NCI-H1436 (cell line): ENCODE measurements at places on chromosomes 5 and 9.
A peak's percentile ranks its signal among the peaks of the same experiment; 100 is the strongest.

DNA sequence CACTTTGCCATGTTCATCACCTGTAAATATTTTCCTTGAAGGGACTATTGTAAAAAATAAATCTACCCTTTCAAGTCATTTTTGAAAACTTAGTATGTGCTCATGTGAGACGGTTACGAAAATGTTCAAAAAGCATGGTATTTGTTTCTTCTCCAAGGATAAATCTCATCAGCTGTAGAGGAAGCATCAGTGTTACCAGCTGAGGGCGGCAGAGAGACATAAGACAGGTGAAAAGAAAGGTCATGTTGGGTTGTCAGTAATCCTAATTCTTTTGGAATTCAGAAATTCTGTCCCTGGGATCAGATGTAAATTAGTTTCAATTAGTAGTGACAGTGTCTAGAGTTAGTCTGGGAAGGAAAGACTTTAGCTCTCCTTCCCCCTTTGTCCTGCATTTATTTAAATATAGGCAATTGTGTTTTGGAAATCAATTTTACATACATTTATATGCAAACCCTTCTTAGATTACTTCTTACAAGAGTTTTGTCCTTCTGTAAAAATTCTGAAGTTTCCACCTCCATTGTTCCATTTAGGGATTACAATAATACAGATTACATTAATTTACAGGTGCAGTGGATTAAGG is 791.9 kb upstream of the CDH6 start:
- DNase-seq, result no peak

DNA sequence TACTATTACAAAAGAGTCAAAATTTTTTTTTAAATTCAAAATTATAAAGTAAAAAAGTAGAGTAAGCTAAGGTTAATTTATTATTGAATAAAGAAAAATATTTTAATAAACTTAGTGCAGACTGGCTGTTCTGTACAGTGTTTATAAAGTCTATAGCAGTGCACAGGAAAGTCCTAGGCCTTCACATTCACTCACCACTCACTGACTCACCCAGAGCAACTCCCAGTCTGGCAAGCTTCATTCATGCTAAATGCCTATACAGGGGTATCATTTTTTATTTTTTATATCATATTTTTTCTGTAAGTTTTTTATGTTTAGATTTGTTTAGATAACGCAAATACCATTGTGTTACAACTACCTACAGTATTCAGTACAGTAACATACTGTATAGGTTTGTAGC is 700.7 kb upstream of the GRAMD2B start:
- no peak for DNase-seq

GRCh38 chr5:142183561-142183960 is 75.0 kb downstream of the NDFIP1 start:
- no peak for DNase-seq

GRCh38 chr5:108148715-108149139 is 233.2 kb downstream of the FBXL17 start:
- DNase-seq, result no peak

- peak; percentile 49 for DNase-seq
Measured at GRCh38 chr5:73135429-73136054, 15.2 kb downstream of the TMEM171 start.

- no peak for DNase-seq
Measured at GRCh38 chr5:5979377-5979760, 399.0 kb downstream of the MED10 start.

GRCh38 chr5:153618867-153619266 is 128.4 kb downstream of the GRIA1 start:
- DNase-seq, result no peak

GRCh38 chr9:129068990-129069861 is 11.7 kb upstream of the DOLPP1 start:
- no peak for DNase-seq

DNA sequence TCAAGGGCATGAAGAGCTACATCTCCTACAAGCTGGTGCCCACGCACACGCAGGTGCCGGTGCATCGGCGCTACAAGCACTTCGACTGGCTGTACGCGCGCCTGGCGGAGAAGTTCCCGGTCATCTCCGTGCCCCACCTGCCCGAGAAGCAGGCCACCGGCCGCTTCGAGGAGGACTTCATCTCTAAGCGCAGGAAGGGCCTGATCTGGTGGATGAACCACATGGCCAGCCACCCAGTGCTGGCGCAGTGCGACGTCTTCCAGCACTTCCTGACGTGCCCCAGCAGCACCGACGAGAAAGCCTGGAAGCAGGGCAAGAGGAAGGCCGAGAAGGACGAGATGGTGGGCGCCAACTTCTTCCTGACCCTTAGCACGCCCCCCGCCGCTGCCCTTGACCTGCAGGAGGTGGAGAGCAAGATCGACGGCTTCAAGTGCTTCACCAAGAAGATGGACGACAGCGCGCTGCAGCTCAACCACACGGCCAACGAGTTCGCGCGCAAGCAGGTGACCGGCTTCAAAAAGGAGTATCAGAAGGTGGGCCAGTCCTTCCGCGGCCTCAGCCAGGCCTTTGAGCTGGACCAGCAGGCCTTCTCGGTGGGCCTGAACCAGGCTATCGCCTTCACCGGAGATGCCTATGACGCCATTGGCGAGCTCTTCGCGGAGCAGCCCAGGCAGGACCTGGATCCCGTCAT is 1.4 kb downstream of the SNX18 start:
- no peak for DNase-seq

DNA sequence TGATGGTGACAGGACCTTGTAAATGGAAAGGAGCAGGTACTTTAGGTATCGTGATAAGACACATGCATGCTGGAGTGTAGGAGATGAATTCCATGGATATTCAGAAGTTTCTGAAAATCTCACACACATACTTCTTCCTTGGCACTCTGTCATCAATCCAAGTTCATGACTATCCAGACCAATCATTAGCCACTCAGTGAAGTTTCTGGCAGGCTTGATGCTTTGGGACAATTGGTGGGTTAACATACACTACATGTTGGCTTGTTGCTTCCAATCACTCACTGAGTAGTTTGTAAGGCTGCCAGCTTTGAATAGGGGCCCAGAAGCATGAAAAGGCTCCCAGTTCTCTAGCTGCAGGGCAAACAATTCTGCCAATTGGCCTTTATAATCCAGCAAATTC is 147.6 kb downstream of the CEMIP2 start:
- DNase-seq, result no peak

- DNase-seq, result no peak
Measured at GRCh38 chr5:169838688-169839087, 141.6 kb downstream of the INSYN2B start.

- no peak for DNase-seq
Measured at GRCh38 chr9:95229230-95229915, 88.1 kb downstream of the FANCC start.

DNA sequence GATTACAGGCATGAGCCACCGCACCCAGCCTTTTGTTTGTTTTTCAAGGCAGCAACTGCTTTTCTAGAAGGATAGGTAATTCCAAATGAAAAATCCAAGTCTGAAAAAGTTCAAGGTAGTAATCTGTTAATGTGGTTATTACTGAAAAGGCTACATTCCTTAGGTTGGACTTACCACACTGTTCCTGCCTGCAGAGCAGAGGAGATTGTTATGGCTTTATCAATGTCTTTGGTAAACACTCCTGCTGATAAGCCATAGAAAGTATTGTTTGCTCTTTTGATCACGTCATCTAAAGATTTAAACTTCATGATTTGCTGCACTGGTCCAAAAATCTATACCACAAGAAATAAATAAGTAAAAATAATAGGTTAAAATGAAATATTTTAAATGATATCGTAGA is 43.4 kb downstream of the ALDH1A1 start:
- DNase-seq, result no peak

- no peak for DNase-seq
Measured at GRCh38 chr5:60487885-60488442, 212.0 kb downstream of the DEPDC1B start.

- DNase-seq, result no peak
Measured at GRCh38 chr5:96373381-96373733, 59.7 kb downstream of the PCSK1 start.

GRCh38 chr9:16601991-16602390 is 268.5 kb downstream of the BNC2 start:
- no peak for DNase-seq

GRCh38 chr9:17130291-17130690 is 4.5 kb upstream of the CNTLN start:
- DNase-seq, result no peak

DNA sequence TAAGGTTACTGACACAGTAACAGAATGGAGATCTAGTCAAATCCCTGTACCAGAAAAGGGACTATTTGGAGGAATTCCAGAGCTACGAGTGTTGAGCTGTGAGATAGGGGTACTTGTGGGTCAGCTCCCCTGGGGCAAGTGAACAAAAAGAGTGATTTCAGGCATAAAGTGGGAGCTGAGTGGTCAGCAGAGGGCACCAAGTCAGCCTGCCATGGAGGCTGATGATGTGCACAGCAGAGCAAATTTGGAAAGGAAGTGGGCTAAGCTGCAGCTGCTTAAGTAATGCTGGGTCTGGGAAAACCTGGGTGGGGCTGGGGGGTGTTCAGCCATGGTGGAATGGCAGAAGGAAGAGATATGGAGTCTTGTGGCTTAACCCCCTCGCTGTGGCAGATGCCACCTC is 327.9 kb downstream of the NTRK2 start:
- DNase-seq, result no peak

DNA sequence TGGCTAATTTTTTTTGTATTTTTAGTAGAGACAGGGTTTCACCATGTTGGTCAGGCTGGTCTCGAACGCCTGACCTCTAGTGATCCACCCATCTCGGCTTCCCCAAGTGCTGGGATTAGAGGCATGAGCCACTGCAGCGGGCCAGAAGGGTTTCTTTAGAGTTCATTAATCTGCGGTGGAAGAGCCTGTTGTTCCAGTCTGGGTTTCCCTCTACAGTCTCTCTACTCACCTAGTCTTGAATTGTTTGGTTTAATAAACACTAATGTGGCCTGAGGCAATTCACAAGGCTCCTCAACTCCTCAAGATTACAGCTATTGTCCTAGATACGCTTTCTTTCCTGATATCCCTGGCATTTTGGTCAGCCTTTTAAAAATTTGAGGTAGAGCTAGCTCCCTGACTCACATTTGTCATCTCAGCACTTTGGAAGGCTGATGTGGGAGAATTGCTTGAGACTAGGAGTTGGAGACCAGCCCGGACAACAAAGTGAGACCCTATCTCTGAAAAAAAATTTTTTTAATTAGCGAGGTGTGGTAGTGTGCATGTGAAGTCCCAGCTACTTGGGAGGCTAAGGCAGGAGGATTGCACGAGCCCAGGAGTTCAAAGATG is 4.6 kb upstream of the SAR1B start:
- DNase-seq, result no peak

DNA sequence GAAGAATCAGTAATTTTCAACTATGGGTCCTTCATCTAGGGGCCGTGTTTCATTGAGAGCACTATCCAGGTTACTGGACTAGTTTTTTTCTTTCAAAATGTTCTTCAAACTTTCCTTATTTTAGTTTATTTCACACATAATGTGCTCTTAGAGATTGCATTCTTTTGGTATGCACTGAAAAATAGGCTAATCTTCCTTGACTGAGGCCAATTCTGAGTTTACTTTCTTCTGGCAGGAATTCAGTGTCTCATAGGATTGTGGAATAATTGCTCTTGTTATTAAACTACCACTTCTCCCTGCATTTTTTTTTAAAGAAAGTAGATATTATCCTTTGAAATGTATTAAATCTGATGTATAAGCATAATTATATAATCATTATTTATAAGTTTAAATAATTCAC is 624.5 kb downstream of the RAB3C start:
- no peak for DNase-seq

DNA sequence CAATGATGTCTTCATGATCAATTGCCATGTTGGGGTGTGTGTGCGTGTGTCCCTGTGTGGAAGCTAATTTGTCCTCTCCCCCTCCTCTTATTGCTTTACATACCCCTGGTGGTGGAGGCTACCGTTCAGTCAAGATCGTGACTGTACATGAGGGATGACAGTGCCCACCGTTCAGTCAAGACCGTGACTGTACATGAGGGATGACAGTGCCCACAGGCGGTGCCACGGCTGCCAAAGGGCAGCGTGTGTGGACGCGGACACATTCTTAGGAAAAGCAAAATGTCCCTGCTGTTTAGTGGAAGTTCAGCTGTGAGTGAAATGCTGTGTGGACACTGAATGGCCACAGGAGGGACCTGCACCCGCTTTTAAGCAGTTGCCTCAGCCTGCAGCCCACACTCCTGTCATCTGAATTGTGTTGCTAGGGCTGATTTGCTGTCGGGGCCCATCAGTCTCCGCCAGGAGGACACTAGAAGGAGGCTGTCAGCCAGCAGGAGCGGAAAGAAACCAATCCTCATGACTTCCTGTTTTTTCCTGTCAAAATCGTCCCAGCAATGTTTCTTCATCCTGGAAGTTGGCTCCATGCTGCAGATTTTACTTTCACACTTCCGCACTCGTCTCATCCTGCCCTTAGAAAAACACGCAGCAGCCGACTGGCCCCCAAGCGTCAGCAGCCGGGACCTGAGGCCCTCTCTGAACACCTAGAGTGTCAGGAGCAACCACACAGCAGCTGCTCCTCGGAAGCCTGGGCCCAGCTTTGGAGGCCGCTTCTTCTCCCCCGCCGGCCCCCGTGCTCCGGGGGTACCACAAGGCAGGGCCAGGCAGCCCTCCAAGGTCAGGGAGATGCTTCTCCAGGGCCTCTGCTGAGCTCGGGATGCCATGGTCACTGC is 9.1 kb downstream of the OR2V1 start:
- DNase-seq, result no peak

GRCh38 chr9:13278368-13279246 is 885 bp downstream of the MPDZ start:
- DNase-seq, result peak; percentile 59

DNA sequence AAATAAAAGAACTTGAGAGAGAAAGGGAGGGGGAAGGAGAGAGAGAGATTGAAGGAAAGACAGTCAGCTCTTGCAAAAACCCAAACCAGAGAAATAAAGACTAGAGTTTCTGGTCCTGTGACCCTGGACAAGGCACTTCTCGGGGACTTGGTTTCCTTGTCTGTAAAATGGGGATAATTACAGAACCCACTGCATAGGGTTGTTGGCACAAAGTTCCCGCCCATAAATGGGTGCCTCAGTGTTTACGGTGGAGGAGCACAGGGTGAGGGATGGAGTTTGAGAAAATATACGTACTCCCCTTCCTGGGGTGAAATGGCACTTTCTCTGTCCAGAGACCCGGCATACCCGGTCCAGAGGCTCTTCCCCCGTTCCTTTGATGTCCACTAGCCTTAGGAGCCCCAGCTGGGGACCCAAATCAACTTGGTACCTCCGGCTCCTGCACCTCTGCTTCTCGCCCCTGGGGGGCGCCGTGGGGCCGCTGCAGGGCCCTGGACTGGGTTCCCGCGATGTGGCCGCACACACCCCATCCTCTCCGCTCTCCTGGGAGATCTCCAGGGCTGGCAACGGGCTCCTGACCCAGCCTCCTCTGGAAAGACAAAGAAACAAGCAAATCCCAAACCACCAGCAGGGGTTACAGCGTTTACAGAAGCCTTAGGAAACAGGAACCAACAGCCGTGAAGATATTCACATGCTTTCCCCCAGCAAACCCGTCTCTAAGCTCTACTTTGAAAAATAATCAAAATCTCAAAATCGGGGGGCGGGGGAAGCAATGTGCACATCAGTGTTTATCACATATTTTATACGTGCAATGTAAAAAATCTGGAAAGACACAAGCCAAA is 26.3 kb downstream of the PTGES start:
- peak; percentile 66 for DNase-seq

GRCh38 chr9:97504381-97505216 is 3.1 kb downstream of the TMOD1 start:
- DNase-seq, result no peak
